ENCODE measurements at places on chromosomes 16 and 17.

GRCh38 chr17:40171750-40172149 is 5.5 kb upstream of the RAPGEFL1 start:
- DNase-seq: no peak

DNA sequence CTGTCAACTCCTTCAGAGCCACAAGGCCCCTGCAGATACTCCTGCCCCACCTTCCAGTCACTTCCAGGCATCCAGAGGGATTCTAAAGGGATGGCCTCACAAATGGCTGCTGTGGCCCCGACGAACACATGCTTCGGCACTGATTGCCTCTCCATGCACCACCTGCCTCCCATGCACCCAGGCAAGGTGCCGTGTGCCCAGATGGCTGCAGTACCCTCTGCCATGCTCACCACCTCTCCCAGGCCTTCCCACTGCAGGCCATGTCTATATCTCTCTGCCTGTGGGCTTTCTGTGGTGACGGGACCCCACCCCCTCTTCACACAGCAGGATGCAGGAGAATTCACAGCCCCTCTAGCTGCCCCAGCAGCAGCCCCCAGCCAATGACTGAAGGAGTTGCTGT is 27.9 kb upstream of the LYRM9 start:
- DNase-seq: no peak

GRCh38 chr16:89707695-89708094 is 6.2 kb upstream of the SPATA2L start:
- no peak for DNase-seq

- DNase-seq: no peak
Measured at GRCh38 chr16:54125751-54126655, 160.6 kb downstream of the IRX3 start.

DNA sequence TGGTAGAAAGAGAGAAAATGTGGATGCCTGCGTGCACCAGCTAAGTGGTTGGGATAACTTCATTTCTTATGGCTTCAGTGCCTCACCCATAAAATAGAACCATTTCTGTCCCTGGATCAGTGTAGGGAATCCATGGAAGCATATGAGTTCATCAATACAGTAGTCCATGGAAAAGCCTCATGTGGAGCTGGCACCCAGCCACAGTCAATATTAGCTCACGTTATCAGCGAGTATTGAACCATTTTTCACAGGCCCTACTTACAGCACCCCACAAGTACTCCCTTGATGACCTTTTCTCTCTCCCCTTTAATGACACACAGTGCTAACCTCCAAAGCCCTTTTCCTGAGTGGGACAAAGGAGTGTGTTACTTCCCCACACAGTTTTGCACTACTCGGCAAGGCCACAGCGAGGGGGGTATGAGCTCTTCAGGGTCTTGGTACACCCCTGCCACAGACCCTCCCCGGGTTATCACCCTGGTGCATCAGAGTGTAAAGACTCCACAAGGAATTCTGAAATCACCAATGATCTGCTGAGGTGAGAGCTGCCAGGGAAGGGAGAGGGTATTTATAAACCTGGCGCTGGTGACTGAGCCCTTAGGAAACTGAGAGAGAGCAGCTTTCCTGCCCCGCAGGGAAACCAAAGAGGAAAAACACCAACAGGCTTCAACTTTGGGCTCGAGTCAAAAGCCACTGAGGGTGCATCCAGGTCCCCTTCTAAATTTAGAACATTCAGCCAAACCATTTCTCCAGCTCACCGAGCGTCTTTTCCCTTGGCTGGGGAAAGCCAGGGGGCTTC is 36.9 kb downstream of the DYNLRB2 start:
- DNase-seq: no peak

DNA sequence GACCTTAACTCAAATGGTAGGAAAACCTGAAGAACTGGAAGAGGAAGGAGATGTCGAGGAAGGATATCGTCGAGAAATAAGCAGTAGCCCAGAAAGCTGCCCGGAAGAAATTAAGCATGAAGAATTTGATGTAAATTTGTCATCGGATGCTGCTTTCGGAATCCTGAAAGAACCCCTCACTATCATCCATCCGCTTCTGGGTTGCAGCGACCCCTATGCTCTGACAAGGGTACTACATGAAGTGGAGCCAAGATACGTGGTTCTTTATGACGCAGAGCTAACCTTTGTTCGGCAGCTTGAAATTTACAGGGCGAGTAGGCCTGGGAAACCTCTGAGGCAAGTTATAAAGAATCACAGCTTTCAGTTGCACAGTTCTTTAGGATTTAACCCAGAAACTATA is 15.5 kb downstream of the ERCC4 start:
- no peak for DNase-seq

DNA sequence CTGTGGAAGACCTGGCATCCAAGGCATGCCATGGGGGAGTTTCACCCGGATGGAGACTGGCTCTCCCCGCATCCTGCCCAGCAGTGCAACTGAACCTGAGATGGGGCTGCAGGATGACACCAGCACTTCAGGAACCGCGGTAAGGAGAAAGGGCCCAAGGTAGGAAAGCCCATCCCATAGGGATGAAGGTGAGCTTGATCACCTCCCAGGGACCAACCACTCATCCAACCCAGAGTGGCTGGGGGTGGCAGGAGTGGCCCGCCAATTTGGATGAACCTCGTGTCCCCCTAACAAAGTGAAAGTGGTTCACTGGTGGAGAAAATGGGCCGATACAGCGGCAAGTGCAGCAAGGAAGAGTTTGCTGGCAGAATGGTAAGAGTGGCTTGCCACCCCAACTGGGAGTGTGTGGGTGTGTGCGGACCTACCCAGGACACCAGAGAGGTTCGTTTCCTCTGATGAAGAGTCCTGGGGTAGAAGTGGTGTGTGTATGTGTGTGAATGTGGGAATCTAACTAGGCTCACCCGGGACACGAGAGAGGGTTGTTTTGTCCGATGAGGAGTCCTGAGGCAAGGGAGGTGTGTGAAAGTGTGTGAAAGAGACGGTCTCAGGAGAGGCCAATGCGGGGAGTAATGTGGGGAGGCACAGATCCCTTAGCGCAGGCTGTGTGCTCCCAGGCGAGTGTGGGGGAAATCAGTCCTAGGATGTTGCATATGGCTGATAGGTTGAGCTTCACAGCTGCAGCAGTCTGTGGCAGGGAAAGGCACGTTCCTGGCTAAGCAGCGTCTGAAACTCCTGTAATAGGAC is 22.6 kb downstream of the ACSM1 start:
- DNase-seq: no peak

- no peak for DNase-seq
Measured at GRCh38 chr17:5841862-5842261, 228.3 kb upstream of the WSCD1 start.

DNA sequence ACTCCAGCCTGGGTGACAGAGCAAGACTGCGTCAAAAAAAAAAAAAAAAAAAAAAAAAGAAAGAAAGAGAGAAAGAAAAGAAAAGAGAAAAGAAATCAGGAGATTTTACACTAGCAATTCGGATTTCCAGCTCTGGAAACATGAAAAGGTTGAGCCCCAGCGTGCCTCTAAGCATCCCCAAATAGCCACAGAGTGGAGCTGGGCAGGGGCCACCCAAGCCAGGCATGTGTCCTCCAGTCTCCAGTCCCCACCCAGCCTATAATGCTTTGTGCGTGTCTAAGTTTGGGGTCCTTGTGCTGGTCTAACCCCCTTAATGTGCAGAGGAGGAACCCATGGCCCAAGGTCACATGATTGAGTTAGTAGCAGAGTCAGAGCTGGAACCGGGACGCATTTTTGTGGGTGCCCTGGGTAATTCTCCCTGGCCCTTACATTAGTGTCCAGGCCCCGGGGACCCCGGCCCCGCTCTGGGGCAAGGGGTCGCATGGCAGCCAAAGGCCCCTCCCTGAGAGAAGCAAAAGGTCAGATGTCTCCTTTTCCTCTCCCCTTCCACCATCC is 19.9 kb downstream of the ADAM11 start:
- DNase-seq: no peak

DNA sequence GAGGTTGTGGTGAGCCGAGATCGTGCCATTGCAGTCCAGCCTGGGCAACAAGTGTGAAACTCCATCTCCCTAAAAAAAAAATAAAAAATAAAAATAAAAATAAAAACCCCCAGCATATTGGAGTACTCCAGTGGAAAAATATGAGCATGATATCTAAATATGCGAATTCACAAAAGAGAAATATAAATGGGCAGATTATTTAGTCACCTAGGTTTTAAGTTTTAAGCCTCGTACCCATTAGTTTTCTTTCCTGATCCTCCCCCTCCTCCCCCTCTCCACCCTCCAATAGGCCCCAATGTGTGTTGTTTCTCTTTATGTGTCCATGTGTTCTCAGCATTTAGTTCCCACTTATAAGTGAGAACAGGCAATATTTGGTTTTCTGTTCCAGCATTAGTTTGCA is 62.3 kb downstream of the GP2 start:
- DNase-seq: no peak

GRCh38 chr17:31389657-31390381 is 1.7 kb upstream of the RAB11FIP4 start:
- no peak for DNase-seq

DNA sequence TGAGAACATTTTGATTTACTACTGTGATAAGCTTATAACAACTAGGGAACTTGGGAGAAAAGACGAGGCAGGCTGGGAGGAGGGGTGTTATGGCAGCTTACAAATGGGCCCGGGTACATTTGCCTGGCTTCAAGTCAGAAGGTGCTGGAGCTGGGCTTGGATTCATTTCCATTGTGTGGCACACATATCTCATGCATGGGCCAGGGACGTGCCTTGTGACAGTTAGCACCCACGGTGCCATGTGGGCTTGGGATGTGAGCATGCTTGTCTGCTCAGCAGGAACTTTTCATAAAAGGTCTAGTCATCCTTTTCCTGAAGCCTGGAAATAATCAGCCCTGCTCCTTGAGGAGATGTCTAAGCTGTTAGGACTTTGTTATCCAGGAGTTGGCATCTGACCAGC is 572.2 kb downstream of the CDH13 start:
- DNase-seq: no peak

DNA sequence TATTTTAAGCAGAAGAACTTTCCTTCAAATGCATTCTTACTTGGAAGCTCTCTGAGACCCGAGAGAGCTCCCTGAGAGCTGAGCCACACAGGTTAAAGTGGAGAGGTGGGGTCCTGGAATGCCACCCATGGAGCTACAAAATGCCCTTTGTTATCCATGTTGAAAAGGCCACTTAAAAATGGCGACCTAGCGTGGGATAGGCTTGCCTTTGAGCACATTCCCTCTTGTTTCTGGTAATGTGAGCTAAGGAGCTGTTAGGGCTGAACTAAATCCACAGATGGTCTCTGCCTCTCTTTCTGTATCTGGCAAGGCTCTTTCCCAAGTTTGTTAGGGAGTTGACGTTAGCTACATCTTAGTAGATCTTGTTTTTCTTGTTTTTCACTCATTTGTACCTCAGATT is 171.6 kb downstream of the SNX29 start:
- no peak for DNase-seq

GRCh38 chr16:62516001-62516400 is 479.8 kb upstream of the CDH8 start:
- no peak for DNase-seq

DNA sequence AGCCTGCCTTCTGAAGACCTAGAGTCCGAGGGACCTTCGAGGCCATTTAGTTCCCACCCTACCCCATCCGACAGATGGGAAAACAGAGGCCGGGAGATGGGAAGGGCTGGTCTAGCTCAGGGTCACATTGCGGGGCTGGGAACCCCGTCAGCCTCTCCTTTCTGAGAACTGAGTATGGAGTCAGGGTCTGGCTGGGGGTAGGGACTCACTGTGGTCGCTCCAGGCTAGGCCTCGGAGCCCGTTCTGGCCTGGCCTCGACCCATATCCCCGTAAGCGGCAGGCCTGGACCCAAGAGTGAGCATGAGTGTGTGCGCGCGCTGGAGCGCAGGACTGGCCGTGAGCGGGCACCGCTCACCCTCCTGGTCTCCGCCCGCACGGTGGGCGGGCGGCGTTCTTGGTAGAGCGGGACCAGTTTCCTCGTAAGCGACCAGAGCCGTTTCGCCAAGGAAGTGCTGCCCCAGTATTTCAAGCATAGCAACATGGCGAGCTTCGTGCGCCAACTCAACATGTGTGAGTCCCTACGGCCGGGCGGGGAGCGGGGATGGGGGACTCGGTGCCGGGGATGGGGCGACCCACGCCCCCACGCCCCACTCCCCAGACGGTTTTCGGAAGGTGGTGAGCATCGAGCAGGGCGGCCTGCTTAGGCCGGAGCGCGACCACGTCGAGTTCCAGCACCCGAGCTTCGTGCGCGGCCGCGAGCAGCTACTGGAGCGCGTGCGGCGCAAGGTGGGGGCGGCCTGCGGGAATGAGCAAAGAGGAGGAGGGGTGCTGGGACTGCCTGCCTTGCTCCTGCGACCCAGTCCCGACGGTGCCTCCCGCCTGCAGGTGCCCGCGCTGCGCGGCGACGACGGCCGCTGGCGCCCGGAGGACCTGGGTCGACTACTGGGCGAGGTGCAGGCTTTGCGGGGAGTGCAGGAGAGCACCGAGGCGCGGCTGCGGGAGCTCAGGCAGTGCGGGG is 855 bp downstream of the HSF4 start:
- DNase-seq: no peak

- DNase-seq: no peak
Measured at GRCh38 chr16:20114356-20114755, 40.7 kb upstream of the GPR139 start.

- DNase-seq: peak; percentile 44
Measured at GRCh38 chr17:64385187-64386083, 5.2 kb downstream of the PECAM1 start.

- DNase-seq: no peak
Measured at GRCh38 chr16:19138601-19139000, 24.8 kb downstream of the ITPRIPL2 start.

DNA sequence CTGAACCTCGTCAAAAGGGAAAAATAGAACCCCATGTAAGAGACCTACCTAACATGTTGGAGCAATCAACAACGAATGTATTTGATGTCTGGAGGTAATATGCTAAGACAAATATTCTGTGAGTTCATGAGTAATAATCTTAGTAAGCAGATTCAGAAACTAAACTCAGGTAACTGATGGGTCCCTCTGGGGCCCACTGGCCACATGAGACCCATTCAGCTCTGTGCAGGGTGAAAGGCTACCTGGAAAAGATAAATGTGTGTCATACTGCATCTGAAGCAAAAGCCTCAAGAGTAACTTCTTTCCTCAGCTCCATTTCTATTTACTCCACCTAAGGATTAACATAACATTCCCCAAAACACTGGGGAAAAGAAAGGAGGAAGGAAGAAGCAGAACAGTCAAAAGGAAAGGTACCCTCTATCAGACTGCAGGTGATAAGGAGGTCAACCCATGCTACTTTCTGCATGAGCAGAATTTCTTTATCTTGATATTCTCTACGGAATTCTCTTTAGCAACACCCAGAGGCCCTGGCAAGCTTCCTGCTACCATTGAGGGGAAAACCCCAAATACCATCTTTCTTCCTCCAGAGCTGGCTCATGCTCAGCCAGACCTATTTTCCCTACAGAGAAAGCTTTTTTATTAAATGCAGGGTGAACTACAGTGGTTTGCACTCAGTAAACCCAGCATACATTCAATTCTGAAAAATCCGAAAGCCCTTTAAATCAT is 37.7 kb upstream of the ABCA6 start:
- DNase-seq: no peak

GRCh38 chr17:70013911-70014310 is 61.1 kb upstream of the KCNJ16 start:
- DNase-seq: no peak

GRCh38 chr16:12800817-12801216 is 2.9 kb downstream of the CPPED1 start:
- no peak for DNase-seq
